ENCODE measurements at places on chromosomes 11 and 22.

GRCh38 chr22:45450101-45450785, 36.8 kb downstream of the RIBC2 start:
- no peak for DNase-seq

DNA sequence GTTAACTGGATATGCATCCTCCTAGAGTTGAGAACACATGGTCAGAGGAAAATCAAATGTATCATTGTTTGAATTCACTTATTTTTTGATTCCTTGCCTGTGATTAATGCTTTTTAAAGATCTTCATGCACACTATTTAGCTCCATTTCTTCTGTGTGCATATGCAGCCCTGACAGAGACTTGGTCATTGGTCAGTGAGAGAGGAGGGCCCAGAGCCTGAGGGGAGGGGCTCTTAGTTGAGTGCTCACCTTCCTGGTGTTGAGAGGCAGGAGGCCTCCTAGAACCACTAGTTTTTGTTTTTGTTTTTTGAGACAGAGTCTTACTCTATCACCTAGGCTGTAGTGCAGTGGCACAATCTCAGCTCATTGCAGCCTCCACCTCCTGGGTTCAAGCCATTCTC, 48.9 kb downstream of the TNRC6B start:
- no peak for DNase-seq

GRCh38 chr22:43432883-43433415, 21.1 kb downstream of the MPPED1 start:
- DNase-seq = no peak

DNA sequence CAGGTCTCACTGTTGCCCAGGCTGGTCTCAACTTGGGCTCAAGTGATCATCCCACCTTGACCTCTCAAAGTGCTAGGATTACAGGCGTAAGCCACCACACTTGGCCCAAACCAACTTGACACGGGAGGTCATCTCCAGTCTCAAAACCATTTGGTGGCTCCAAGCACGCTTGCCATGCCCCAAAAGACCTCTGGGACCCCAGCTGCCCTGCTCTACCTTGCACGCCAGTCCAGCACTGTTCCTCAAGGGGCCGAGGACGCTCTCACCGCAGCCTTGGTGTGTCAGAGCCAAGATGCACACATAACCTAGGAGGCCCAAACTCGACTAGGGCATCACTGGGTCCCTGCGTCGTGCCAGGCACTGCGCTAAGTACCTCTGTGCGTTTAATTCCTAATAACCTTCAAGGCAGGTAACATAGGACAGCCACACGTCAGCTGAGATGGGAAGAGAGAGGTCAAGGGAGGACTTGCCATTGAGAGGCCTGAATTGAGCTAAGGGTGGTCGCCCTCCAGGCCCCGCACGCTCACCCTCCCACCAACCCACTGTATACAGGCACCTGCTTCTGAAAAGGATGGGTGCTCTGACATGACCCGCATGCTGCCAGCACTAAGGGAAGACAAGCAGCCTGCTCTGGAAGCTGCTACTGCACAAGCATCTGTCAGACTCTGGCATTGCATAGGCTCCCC, 4.6 kb upstream of the GAS2L1 start:
- DNase-seq = no peak

DNA sequence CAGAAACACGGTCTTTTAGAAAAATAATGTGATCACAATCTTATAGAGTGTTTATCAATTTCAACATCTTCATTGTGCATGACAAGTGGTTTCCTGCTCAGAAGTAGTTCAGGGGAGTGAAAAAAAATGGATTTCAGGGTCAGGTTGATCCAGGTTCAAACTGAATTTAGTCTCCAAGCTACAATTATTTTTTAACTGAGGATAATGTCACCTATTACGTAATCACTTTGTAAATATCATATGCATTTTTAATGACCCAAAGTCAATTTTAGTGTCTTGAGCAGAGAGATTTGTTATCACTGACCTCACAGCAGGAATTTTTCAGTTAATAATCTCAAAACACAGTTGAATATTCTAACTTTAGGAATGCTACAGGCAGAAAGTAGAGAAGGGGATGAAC, 627.2 kb upstream of the LUZP2 start:
- DNase-seq = no peak

GRCh38 chr11:65486570-65487466, 12.0 kb upstream of the MALAT1 start:
- DNase-seq = no peak

DNA sequence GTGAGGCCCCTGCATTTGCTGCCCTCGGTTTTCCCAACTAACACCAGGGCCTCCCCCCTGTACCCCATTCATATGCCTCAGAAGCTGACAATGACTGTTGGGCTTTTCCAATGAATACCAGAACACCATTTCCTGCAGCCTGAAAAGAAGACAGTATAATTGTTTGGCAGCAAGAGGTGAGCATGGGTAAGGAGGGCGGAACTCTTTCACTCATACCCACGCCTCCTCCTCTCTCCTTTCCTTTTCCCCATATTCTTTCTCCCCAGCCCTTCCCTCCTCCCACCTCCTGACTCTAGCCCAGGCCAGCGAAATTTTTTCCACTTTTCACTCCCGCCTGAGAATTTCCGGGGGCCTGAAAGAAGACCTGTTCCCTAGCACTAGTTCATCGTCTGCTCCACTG, 58.0 kb upstream of the CHST1 start:
- DNase-seq = no peak

- DNase-seq = no peak
Observed at GRCh38 chr22:19291218-19291579, 320 bp downstream of the CLTCL1 start.

DNA sequence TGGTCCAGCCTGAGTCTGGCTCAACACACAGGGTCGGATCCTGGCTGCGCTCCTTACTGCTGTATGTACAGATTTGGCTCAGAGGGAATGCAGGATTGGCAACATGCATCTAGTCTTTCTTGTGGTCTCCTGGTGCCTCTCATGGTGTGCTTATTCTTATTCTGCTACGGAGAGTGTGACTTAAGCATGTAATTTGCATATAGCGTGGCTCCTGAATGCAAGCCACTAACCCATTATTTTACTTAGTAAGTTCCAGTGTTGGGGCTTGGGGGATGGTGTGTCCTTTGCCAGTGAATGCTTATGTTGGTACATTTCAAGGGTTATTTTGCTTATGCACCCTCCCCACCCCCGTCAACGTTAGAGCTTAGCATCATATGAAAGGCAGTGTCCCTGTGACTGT, 51.2 kb downstream of the PTPRJ start:
- DNase-seq = no peak

DNA sequence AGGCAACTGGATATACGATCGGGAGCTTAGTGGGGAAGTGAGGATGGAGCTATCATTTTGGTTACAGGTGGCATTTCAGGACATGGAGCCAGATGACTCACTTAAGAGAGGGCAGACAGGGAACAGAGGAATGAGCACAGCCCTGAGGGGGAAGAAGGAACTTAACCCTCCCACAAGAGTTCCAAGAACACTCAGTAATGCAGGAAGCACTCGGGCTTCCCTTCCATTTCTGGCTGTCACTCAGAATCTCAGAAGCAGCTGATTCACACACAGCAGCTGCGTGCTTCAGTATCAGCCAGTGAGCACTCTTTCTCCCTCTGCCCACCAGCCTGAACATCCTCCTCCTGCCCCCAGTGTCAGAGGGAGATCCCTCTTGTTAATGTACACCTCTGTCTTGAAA, 34.8 kb downstream of the EFCAB6 start:
- no peak for DNase-seq

- DNase-seq = no peak
Observed at GRCh38 chr11:7874056-7874455, 57.0 kb downstream of the OR10A6 start.

- no peak for DNase-seq
Observed at GRCh38 chr11:19101796-19102520, 15.0 kb upstream of the ZDHHC13 start.

- DNase-seq = no peak
Observed at GRCh38 chr22:39110631-39111561, 13.9 kb downstream of the APOBEC3H start.

DNA sequence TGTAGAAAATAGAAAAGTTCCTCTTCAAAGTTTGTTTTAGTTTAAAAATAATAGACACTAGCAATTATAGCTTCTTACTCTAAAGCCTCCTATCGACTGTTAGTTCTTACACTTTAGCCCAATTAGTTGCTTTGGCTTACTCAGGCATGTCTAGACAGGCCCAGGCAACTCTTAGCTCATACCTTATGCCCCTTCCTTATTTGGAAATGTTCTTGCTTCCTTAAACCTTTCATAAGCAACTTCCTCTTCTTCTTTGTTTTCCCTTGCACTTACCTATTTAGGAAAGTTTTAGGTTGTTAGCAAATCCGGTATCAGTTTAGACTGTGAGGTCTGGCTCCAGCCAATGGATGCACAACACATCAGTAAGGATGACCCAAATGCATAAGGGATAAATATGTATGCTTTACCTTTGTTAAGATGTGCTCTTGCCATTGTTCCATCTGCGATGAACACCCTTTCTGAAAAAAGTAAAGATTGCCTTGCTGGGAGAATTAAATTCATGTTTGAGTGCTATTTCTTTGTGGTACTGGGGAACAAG, 1277.5 kb upstream of the CNTN5 start:
- no peak for DNase-seq

DNA sequence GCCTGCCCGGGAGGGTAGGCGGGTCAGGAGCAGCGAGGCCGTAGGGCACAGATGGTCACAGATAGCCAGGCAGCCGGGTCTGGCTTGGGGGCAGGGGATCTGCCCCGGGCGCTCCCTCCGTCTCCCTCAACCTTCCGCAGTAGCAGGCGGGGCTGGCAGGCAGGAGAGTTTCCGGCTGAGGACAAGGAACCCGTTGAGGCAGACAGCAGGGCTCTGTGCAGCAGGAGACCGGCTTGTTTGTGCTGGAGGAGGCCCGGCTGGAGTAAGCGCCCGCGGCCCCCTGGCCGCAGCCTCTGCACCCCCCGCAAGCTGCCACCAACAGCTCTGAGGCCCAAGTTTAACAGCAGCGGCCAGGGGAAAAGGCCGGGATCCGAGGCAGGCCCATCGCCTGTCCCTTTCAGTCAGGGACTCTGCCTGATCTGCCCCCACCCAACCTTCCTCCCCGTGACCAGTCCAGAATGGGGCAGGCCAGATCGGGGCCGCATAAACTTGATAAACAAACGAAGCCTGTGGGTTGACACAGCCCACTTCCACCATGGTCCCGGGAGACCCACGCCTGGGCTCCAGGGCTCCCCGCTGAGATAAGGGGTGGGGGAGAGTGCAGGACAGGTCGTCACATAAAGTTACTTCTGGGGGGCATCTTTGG, 13.6 kb downstream of the SCARF2 start:
- no peak for DNase-seq

GRCh38 chr22:36386900-36387708, 663 bp downstream of the MYH9 start:
- no peak for DNase-seq

DNA sequence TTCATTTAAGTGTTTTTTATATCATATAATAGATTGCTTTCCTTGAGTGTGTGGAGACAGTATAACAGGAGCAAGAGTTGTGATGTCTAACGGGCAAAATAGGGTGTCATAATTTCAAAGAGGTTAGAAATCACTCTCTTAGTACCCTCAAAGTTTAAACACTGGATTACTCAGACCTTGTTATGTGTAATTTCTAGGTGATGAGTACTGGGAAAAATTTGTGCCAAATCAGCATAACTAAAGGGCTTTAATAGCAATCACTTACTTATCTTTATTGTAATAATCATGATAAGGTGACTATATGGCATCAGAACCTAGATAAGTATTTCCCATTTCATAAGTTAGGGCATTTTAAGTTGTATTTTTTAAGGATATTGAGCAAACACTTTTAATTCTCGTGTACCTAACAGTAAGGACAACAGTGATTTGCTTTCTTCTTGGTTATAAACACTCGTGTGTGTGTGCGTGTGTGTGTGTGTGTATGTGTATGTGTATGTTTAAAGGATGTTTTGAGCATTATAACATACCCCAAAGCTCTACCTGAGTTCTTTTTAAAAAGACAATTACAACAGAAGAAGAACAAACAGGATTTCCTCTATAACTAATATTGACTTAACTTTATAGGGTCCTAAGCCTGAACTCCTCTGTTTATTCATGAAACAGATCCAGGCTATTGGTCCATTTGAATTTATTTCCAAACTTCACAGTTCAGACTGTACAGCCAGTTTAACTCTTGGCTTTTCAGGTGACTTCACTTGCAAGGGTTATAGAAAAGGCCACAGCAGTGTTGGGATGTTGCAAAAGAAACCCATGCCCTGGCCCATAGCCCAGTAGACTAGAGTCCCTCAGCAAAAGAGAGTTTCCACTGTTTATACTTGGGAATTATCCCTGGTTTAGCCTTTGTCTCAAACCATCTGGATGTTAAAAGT, 23.7 kb upstream of the PDE3B start:
- DNase-seq = no peak

DNA sequence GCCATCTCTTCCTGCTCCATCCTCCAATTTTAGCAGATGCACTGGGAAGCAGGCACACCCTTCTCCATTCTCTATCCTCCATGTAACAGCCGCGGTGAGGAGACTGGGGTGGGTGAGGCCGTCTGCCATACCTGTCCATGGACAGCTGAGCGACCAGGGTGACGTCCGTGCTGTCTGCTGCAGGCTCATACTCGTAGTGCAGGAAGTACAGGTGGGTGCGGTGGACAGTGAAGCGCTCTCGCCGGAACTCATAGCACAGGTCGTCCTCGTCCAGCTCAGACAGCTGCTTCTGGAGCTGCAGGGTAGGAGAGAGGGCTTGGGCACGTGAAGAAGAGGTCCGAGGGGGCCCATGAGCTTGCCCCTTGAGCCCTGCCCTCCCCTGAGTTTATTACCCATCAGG, 257.8 kb upstream of the SYN3 start:
- no peak for DNase-seq

DNA sequence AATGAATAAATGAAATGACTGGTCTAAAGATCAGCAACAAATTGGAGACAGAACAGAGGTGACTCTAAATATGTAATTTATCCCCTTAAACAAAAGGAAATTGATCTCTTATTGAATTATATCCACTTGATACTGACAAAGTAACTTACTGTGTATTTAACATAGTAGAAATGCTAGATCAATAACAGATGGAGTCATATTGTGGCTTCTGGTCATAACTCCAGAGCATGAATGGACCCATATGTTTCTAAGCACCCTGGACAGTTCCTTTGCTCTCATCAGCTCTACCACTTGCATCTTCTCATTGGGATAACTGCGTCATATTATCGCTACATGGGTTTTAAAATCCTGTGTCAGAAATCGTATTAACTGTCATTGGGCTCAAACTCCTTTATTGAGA, 222.3 kb downstream of the ETS1 start:
- no peak for DNase-seq

DNA sequence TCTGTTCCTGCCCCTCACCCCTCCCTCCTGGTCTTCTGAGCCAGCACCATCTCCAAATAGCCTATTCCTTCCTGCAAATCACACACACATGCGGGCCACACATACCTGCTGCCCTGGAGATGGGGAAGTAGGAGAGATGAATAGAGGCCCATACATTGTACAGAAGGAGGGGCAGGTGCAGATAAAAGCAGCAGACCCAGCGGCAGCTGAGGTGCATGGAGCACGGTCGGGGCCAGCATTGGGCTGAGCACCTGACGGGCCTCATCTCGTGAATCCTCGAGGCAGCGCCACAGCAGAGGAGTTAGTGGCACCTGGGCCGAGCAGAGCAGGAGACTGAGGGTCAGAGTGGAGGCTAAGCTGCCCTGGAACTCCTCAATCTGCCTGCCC, 941.8 kb downstream of the BRD1 start:
- DNase-seq = no peak

GRCh38 chr11:20511982-20512381, 87.4 kb upstream of the SLC6A5 start:
- DNase-seq = no peak

All from glomerular endothelial cell (primary cell).